ENCODE measurements at places on chromosomes 1 and 21. TPM values are rescaled to one million over a fixed set of nuclear protein-coding genes. Genes with fewer than 3 reads are reported as not detected.

DNA sequence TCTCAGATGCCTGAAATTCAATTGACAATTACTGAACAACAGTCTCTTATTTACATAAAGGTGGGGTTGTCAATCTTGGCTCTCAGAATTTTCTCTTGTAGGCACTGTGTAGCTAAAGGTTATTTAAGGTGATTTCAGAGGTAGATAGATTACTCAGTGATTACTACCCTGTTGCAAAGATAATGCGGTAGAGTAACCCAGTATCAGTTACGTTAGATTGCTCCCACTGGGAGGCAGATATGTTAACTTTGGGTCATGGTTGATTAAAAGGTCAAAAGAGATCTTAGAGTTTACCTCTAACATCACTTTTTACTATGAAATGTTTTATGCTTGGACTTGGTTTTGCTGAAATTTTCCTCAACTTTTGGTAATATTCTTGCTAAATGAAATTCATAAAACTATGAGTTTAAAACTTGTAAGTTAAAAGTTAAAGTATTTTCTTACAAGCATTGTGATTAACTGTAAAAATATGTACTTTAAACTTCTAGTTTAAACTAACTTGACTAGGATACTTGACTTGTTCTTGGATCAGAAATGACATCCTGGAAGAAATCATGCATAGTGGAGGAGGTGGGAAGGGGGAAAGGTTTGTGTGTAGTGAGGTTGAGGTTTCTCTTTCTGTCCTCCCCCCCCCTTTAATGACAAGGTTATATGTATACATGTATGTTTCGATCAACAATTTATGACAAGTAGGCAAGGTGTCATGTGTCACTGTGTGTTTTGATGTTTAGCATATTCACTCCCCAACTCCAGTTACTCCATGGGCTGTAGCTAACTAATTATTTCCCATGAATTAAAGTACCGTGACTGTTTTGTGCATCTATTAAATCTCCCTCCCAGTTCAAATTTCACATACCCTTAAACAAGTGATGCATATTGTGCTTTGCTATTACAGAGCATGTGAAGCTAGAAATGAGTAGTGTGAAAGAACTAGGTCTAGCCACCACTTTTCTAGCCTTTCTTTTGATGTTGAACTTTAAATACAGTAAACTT is 2.9 kb downstream of the LAMC1 start:
- no peaks in the 10 kb centered on the region for H3K36me3 ChIP-seq
- H3K27me3 ChIP-seq: no peaks in the 10 kb centered on the region
- H3K27ac ChIP-seq: peak overlapping the region; percentile 100
- H3K4me1 ChIP-seq: peaks cover 6% of the 10 kb centered on the region
- no peak for ATAC-seq

- H3K4me3 ChIP-seq: peak overlapping the region; percentile 60
- H3K4me1 ChIP-seq: peaks cover 12% of the 10 kb centered on the region
Measured at GRCh38 chr1:44631647-44632539, 42.4 kb downstream of the TMEM53 start.

The FCN3 gene
- total RNA-seq: 4.6 TPM

GRCh38 chr1:41902159-41902577 is 16.6 kb downstream of the HIVEP3 start:
- H3K4me1 ChIP-seq: no peaks in the 10 kb centered on the region
- H3K36me3 ChIP-seq: no peaks in the 10 kb centered on the region
- H3K27me3 ChIP-seq: no peaks in the 10 kb centered on the region
- ATAC-seq: no peak

- H3K36me3 ChIP-seq: peaks cover 100% of the 10 kb centered on the region
- H3K27ac ChIP-seq: no peak overlapping the region
- H3K27me3 ChIP-seq: no peaks in the 10 kb centered on the region
- H3K4me1 ChIP-seq: no peaks in the 10 kb centered on the region
Measured at GRCh38 chr21:37193676-37194075, 73.5 kb downstream of the VPS26C start.

DNA sequence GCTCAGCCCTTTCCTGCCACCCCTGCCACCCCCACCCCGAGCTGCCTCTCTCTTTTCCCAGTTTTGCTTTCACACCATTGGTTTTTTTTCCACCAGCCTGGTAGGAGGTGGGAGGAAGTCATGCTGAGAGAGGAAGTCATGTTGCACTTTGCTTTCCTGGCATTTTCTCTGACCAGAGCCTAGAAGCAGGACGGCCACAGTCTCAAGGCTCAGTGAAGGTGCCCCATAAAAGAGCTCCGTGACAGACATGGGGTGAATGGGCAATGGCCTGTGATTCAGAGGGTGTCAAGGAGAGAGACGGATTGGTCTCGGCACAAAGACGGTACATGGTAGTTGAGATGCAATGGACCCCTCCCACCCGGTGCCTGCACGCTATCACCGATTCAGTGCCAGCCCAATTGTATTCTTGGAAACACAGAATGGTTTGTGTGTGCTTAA is 42.1 kb upstream of the DMRTB1 start:
- H3K27ac ChIP-seq: no peak overlapping the region
- no peak for ATAC-seq
- no peak overlapping the region for H3K4me3 ChIP-seq
- H3K27me3 ChIP-seq: peaks cover 23% of the 10 kb centered on the region

GRCh38 chr1:72846476-72847278 is 564.3 kb upstream of the NEGR1 start:
- no peak for ATAC-seq
- H3K36me3 ChIP-seq: no peaks in the 10 kb centered on the region
- H3K27me3 ChIP-seq: no peaks in the 10 kb centered on the region
- H3K4me3 ChIP-seq: no peak overlapping the region
- no peak overlapping the region for H3K27ac ChIP-seq

- no peak for ATAC-seq
- no peak overlapping the region for H3K27ac ChIP-seq
- H3K4me3 ChIP-seq: no peak overlapping the region
- H3K4me1 ChIP-seq: no peaks in the 10 kb centered on the region
Measured at GRCh38 chr1:7326366-7326765, 444.7 kb upstream of the VAMP3 start.

The PWP2 gene
- 9.2 TPM for total RNA-seq

The NOS1AP gene
- 4.2 TPM for total RNA-seq

GRCh38 chr1:2941907-2942306 is 79.4 kb upstream of the ACTRT2 start:
- no peaks in the 10 kb centered on the region for H3K4me1 ChIP-seq
- no peak for ATAC-seq
- no peak overlapping the region for H3K27ac ChIP-seq
- no peaks in the 10 kb centered on the region for H3K36me3 ChIP-seq
- H3K4me3 ChIP-seq: no peak overlapping the region

The RIMS3 gene
- total RNA-seq: 23.6 TPM

DNA sequence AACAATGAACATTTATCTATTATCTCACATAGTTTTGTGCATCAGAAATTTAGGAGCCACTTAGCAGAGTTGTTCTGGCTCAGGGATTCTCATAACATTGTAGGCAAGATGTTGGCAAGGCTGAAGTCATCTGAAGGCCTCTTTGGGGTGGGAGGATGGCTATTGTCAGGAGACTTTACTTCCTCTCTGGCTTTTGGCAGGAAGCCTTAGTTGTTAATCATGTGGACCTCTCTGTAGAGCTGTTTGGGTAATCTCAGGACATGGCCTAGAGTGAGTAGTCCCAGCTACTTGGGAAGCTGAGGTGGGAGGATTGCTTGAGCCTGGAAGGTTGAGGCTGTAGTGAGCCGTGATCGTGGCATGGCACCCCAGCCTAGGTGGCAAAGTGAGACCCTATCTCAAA is 40.2 kb downstream of the RASAL2 start:
- no peak overlapping the region for H3K27ac ChIP-seq
- no peak overlapping the region for H3K4me3 ChIP-seq
- ATAC-seq: peak; percentile 48
- no peaks in the 10 kb centered on the region for H3K36me3 ChIP-seq
- no peaks in the 10 kb centered on the region for H3K27me3 ChIP-seq

DNA sequence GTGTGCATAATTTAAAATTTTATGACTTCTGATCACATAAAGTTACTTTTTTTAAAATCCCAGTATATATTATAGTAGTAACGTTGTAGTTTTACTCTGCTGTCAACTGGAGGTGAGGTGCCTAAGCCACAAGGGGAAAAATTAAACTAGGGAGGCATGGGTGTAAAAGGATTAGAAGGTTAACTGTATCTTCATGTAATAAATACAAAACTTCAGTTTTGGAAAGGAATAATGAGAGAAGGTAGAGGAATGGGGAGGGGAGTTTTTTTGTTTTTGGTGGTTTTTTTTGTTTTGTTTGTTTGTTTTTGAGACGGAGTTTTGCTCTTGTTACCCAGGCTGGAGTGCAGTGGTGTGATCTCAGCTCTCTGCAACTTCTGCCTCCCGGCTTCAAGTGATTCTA is 5.7 kb downstream of the SLC25A33 start:
- no peak for ATAC-seq
- no peaks in the 10 kb centered on the region for H3K36me3 ChIP-seq
- H3K27ac ChIP-seq: no peak overlapping the region

The PHGDH gene
- 16.7 TPM for total RNA-seq

DNA sequence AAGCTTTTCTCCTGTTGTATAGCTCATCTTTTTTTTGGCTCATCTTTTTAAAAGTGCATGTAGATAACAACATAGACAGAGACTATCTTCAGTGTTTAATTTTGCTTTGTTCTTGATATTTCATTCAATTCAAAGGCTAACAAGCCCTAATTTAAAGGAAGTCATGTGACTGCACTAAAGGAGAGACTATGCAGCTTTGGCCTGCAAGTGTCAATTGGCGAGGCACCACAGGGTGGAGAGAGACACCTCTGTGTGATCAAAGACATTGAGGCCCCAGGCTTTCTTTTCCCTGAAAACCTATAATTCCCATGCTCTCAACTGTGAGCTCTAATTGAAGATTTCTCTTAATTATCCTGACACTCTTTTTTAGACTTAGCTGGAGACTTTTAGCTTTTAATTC is 53.6 kb downstream of the CHODL start:
- no peak for ATAC-seq
- H3K4me3 ChIP-seq: no peak overlapping the region
- H3K36me3 ChIP-seq: no peaks in the 10 kb centered on the region
- no peak overlapping the region for H3K27ac ChIP-seq
- H3K27me3 ChIP-seq: peaks cover 4% of the 10 kb centered on the region

- no peaks in the 10 kb centered on the region for H3K36me3 ChIP-seq
- no peak overlapping the region for H3K4me3 ChIP-seq
- H3K27ac ChIP-seq: no peak overlapping the region
- no peaks in the 10 kb centered on the region for H3K4me1 ChIP-seq
Measured at GRCh38 chr21:26851109-26851944, 6.1 kb upstream of the ADAMTS1 start.

The RGS8 gene
- total RNA-seq: not detected

- ATAC-seq: no peak
- no peaks in the 10 kb centered on the region for H3K27me3 ChIP-seq
- peaks cover 95% of the 10 kb centered on the region for H3K4me1 ChIP-seq
- H3K4me3 ChIP-seq: no peak overlapping the region
Measured at GRCh38 chr1:25564777-25565574, 21.6 kb downstream of the LDLRAP1 start.

GRCh38 chr1:71666609-71667008 is 585.8 kb upstream of the ZRANB2 start:
- H3K27me3 ChIP-seq: no peaks in the 10 kb centered on the region
- no peaks in the 10 kb centered on the region for H3K36me3 ChIP-seq
- no peaks in the 10 kb centered on the region for H3K4me1 ChIP-seq
- H3K4me3 ChIP-seq: no peak overlapping the region

- no peaks in the 10 kb centered on the region for H3K36me3 ChIP-seq
- peaks cover 10% of the 10 kb centered on the region for H3K4me1 ChIP-seq
- no peak overlapping the region for H3K4me3 ChIP-seq
- no peak for ATAC-seq
- H3K27ac ChIP-seq: peak overlapping the region; percentile 48
Measured at GRCh38 chr1:100359139-100359538, 6.8 kb downstream of the CDC14A start.

- no peaks in the 10 kb centered on the region for H3K4me1 ChIP-seq
- H3K27ac ChIP-seq: no peak overlapping the region
- ATAC-seq: no peak
- no peaks in the 10 kb centered on the region for H3K36me3 ChIP-seq
Measured at GRCh38 chr1:164473544-164473943, 85.4 kb upstream of the PBX1 start.

DNA sequence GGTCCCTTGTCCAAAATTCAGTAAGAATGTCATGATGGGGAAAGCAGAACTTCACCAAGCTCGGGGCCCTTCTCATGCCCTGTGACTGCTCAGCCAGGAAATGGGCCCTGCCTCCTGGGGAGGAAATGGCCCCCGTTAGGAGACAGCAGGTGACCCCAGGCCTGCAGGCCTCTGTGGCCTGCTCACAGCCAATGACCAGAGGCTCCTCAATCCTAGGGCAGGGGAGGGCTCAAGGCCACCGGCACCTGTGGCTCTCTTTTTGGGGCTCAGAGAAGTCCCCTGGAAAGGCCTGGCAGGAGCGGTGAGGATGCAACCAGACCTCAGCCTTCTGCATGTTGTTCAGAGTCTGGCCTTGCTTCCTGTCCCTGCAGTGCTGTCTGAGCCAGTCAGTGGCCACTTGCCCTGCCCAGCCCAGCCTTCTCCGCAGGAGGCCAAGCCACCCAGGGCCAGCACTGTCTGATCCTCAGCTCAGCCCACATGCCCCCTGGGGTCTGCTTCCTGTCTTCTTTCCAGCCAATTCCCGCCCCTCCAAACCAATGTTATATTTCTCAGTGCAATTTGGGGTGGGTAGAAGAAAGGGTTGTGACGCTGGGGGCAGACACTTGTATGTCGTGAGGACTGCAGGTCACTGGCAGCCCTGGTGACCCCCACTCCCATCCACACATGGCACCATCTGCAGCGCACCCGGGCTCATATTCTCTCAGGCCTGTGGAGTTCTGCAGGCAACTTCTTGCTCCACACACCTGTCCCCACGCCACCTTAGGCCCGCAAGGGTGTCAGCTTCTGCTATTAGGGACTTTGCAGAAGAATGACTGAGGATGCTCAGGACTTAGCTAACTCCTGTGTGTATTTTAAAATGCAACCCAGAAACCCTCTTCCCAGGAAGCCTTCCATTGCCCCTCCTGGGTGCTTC is 83.6 kb downstream of the ITPKB start:
- no peak overlapping the region for H3K27ac ChIP-seq
- H3K36me3 ChIP-seq: no peaks in the 10 kb centered on the region
- ATAC-seq: no peak
- H3K27me3 ChIP-seq: no peaks in the 10 kb centered on the region
- no peak overlapping the region for H3K4me3 ChIP-seq

The CYP4A11 gene
- total RNA-seq: not detected

DNA sequence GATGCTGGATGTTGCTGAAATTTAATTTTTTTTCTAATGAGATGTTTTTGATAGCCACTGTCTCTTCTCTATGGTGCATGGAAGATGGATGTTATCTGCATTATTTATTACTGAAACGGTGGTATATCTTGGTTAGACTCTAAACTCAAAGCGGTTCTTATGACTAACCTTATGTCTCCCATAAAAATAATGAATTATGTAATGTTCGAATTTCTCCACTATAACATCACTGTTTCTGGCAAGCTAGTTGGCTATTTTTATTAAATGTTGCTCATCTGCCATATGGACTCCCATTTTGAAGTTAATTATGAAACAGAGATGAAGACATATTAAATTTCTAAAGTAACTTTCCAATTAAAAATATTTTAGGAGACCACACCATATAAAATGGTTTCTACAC is 808.6 kb upstream of the ADGRL4 start:
- H3K27ac ChIP-seq: no peak overlapping the region
- no peaks in the 10 kb centered on the region for H3K27me3 ChIP-seq
- no peaks in the 10 kb centered on the region for H3K4me1 ChIP-seq
- no peaks in the 10 kb centered on the region for H3K36me3 ChIP-seq
- no peak overlapping the region for H3K4me3 ChIP-seq
- no peak for ATAC-seq

The EPS8L3 gene
- total RNA-seq: not detected

The CNR2 gene
- total RNA-seq: not detected

The PADI2 gene
- total RNA-seq: 0.12 TPM

GRCh38 chr1:71312545-71312944 is 231.7 kb upstream of the ZRANB2 start:
- no peak overlapping the region for H3K4me3 ChIP-seq
- no peak overlapping the region for H3K27ac ChIP-seq
- H3K27me3 ChIP-seq: no peaks in the 10 kb centered on the region
- no peaks in the 10 kb centered on the region for H3K4me1 ChIP-seq
- no peaks in the 10 kb centered on the region for H3K36me3 ChIP-seq

All from gastroesophageal sphincter (tissue), 4 donors.